ENCODE measurements at places on chromosomes 4 and X.

GRCh38 chr4:110142461-110142860 lies 56.0 kb downstream of the ELOVL6 start:
- DNase-seq: no peak

DNA sequence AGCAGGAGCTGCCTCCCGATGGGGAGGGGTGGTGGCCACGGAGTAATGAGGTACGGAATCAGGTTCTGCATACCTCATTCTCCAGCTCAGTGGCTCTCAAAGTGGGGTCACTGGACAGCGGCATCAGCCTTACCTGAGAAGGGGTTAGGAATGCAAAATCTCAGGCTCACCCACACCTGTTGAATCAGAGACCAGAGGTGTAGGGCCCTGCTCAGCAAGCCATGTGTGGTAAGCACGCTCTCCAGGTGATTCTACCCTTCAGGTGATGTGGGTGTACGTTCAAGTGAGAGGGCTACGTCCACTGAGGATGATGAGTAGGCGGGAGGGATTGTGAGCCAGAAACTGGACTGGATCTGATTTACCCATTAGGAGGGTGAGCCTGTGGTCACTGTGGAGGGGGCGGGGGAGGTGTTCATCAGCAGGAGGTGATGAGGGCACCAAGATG lies 65.8 kb downstream of the ANAPC4 start:
- DNase-seq: no peak

DNA sequence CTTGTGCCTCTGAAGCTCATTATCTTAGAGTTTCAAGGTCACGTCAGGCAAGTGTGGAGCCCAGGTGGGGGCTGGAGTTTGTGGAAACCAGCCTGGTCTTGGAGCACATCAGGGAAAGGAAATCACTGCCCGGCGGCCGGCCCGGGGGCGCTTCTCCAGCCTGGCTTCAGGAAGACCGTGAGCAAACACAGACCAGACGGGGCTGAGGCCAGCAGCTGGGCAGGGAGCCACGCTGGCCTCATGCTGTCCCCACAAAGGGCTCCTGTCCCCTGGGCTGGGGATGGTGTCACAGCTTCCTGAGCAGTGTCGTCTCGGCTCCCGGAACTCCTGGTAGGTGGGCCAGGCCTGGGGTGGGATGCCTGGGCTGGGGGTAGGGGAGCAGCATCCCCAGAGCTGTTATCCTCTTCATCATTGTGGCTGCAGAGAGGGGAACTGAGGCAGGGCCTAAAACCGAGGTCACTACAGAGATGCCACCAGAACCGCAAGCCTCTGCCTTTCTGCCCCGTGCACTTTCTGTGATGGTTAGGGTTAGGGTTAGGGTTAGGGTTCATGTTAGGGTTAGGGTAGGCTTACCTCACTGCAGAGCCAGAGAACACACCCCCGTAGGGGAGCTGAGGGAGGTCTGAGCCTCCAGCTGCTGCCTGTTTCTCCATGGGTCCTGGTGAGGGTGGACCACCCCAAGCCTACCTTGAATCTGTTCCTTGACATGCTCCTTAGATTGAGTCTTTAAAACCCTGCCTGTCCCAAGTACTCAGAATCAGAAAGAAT lies 77.5 kb downstream of the HTRA3 start:
- DNase-seq: no peak

- DNase-seq: no peak
Observed at GRCh38 chr4:28432348-28433025, 1571.8 kb downstream of the STIM2 start.

DNA sequence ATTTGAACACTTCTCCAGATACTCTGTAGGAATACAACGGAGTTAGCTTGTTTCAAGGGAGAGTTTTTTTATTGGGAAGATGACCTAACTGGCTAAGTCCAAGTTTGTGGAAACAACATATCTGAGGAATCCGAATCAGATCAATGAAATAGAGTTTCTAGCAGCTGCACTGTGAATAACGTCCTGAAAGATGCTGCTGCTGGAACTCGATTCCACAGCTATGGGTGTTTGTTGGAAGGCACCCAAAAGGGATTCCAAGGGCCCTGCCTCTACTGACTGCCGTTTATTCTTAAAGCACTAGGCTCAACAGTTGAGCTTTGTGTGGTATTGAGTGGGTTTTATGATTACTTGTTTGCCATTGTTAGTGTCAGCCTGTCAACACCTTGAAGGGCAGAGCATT lies 6.6 kb upstream of the GBA3 start:
- no peak for DNase-seq

- DNase-seq: no peak
Observed at GRCh38 chr4:27514711-27515110, 654.1 kb downstream of the STIM2 start.

DNA sequence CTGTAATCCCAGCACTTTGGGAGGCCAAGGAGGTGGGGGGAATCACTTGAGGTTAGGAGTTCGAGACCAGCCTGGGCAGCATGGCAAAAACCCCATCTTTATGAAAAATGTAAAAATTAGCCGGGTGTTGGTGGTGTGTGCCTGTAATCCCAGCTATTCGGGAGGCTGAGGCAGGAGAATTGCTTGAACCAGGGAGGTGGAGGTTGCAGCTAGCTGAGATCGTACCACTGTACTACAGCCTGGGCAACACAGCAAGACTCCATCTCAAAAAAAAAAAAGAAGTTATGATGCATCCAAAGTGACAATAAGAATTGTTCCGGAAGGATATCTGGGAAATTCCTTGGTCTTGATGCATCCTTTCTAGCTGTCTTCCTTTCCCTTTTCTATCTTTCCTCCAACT lies 7.3 kb downstream of the NOCT start:
- no peak for DNase-seq

Measured in LoVo (cell line).